Hematopoietic multipotent progenitor cell (in vitro differentiated cells): ENCODE measurements at places on chromosomes 12 and 14.

DNA sequence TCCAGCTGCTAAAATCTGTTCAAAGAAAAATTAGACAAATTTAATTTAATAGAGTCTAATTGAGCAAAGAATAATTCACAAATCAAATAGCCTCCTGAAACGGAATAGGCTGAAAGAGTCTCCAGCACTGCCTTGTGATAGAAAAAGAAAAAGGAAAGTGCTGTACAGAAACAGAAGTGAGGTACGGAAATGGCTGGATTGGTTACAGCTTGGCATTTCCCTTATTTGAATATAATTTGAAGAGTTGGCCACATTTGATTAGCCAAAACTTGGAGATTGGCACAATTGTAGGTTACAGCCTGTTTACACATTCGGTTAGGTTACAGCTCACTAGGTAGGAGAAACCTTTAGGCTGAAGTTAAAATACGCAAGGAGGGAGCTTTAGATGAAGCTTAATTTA, 24.8 kb upstream of the PCED1B start:
- no peak for DNase-seq

DNA sequence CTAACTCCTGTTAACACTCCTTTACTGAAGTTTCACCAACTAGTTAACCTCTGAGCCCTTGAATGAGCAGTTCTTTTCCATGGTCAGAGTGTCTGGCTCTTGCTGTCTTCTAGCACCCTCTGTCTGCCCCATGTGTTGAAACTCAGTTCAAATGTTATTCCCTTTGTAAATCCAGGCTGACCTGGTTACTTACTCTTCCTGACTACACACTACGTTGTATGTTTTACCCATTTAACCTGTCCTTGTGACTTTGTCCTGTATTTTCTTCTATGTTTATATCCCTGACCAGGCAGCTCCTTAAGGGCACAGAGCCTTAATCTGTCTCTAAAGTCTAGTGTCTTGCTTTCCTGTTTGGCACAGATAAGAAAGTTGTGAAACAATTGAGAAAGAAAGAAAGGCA, 389.0 kb upstream of the RPL10L start:
- peak; percentile 34 for DNase-seq

DNA sequence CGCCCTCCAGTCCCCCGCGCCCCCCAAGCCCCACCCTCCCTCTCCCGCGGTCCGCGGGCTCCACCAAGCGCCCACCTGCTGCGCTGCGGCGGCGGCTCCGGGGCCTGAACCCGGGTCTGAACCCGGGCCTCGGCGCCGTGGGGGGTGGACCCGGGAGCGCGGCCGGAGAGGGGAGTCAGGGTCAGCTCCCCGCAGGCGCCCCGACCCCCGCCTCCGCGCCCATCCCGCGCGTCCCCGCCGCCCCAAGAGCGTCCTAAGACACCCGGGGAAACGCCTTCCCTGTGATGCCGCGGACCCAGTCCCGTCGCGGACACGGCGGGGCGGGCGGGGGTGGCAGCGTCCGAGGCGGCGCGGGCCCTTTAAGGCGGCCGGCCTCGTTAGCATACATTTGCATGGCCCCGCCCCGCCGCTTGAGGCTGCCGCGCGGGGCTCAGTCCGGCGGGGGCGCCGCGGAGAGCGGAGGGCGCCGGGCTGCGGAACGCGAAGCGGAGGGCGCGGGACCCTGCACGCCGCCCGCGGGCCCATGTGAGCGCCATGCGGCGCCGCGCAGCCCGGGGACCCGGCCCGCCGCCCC, at the start of gene MMP17:
Gene MMP17, plus strand, starts transcription at position 433 of the 574 bp plus-strand sequence. Its CDS starts 102 bp downstream, at position 535.
- DNase-seq = peak; percentile 66

DNA sequence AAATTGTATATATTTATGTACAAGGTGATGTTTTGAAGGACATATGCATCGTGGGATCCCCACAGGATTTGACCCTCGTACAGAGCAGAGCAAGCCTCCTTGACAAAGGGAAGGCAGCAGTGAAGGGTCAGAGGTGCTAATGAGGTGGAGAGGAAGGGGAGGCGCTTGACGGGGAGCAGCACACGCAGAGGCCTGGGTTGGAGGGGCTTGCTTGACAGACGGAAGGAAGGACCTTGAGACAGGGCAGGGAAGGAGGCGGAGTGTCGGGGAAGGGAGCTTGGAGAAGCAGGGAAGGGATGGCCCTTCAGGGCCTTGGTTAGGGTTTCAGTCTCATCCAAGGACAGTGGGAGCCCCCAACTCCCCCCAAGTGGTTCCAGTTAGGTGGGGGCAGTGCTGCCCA, 52.6 kb downstream of the ZNF664 start:
- no peak for DNase-seq

GRCh38 chr14:94123868-94124267, 5.5 kb downstream of the IFI27L2 start:
- no peak for DNase-seq

GRCh38 chr12:49342914-49343731, 3.6 kb upstream of the DNAJC22 start:
- DNase-seq = no peak

GRCh38 chr12:55842681-55843429, at the start of gene MMP19:
Gene MMP19, minus strand, starts transcription at chr12:55842936. Its CDS starts 106 bp downstream, at chr12:55842830.
- no peak for DNase-seq

DNA sequence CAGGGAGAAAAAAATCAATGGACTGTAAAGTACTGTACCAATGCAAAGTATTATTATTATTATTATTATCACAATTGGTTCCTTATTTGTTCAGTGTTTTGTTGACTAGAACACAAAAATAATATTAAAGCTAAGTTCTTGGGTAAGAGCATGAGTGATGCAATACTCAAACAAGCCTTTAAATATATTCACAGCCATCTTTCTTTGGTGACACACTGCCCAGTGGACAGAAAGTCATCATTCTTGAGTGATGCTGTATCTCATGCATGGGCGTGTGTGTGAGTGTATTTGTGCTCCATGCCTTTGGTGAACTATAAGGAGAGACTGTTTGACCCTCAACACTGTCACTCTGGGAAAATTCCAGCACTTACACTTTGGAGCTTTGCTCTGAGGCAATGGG, 93.6 kb downstream of the KCNK10 start:
- DNase-seq = no peak

GRCh38 chr14:104878582-104878981, 13.5 kb downstream of the CEP170B start:
- DNase-seq = no peak

- DNase-seq = no peak
Measured at GRCh38 chr14:69537900-69538299, 36.8 kb downstream of the CCDC177 start.

- no peak for DNase-seq
Measured at GRCh38 chr12:13435235-13435933, 238.9 kb downstream of the EMP1 start.

DNA sequence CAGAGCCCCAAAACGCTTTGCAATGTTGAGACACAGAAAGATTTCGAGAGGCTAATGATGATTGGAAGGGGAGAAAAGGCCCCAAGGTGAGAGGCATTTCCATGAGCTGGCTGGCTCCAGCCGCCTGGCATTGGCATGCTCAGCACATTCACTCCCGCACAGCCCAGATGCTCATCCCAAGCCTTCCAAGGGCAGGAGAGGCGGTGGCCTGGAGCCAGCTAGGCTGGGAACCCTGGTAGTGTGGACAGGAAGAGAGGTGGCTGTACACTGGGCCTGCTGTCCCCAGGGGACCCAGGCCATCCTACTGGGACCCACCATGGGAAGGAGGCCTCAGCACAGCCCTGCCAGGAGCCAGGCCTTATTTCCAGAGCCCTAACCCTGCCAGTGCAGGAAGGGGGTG, 72.2 kb downstream of the SPTB start:
- DNase-seq = no peak

- no peak for DNase-seq
Measured at GRCh38 chr12:14843425-14843887, at the start of gene ART4. Gene ART4, minus strand, starts transcription at chr12:14843526. Its CDS starts 413 bp downstream, at chr12:14843113.

GRCh38 chr14:35292051-35292769, at the start of gene PSMA6:
Gene PSMA6, plus strand, starts transcription at chr14:35292382. Its CDS starts 95 bp downstream, at chr14:35292477.
- peak; percentile 98 for DNase-seq

DNA sequence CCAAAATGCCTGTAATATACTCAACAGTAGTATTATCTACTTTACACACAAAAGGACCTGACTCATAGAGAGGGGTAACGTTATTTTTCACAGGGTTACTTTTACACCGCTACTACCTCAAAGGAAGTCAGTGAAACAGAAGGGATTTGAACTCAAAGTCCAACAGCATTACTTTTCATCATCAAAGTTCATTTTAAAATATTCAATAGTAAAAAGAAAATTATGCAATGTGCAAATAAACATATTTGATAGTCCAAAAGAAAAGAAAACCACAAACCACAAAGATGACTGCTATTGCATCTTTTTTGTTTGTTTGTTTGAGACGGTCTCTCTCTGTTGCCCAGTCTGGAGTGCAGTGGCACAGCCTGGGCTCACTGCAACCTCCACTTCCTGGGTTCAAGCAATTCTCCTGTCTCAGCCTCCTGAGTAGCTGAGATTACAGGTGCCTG, 15.5 kb downstream of the KIF21A start:
- DNase-seq = no peak

GRCh38 chr12:49880756-49881414, 22.8 kb downstream of the FAIM2 start:
- DNase-seq = no peak

DNA sequence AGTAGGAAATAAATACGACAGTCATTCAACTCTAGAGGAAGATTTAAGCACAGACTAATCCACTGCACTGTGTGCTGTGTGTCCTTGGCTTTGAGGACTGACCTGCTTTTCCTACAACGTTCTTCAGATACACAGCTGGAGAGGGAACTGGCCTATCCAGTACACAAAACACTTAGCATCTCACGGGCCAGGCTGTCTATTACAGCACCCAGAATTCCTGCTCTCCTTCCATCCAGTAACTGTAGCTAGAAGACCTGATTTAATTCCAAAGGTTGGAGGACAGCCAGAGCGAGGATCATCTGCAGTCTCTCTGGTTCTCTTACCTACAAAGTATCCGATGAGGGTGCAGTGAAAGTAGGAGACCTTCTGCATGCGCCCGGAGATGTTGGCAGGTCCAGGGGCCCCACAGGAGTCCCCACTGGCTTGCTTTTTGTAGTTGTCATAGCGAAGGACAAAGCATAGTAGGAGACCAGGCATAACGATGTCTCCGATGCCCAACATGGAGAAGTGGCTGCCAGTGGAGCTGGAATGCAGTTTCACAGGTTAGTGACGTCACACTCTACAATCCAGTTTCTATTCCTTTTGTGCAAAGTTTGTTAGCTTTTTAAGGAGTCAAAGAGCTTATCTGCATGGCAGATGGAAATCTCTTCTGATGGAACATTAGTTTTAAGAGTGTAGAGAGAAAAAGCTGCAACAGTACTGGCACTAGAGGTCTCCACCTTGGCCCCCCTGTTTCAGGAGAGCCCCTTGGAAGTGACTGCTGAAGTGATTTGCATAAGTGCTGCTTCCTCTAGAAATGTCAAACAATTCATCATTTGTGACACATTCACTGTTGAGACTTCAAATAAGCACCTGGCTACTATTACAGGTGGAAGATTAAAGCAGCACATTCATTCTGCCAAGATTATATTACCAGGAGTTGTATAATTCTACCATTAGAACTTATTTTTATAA, 41.7 kb downstream of the ACADS start:
- no peak for DNase-seq

- peak; percentile 42 for DNase-seq
Measured at GRCh38 chr12:26940516-26941214, 2.4 kb downstream of the FGFR1OP2 start.

DNA sequence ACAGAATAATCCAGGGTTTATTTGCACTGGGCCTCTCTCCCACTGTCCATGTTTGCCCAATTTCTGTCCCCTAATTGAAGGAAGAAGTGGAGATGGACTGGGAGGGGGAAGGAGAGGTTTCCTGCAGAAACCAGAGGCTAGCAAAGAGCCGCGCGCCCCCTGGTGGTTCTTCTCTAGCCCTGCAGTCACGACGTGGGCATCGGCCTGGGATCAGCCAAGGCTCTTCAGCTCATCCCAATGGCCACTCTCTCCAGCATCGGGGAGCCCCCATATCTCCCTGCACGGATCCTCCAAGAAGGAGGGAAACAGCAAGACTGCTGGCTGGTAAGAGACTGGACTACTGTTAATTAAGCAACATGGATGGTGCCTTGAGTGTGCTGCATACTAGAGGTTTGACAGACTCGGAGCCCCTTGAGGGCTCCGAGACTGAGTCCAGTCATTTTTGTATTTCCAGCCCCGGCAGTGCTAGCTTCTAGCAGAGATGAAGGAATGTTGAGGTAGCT, 18.7 kb downstream of the ZBTB39 start:
- peak; percentile 74 for DNase-seq

- DNase-seq = no peak
Measured at GRCh38 chr12:116039081-116039480, 238.4 kb downstream of the MED13L start.

DNA sequence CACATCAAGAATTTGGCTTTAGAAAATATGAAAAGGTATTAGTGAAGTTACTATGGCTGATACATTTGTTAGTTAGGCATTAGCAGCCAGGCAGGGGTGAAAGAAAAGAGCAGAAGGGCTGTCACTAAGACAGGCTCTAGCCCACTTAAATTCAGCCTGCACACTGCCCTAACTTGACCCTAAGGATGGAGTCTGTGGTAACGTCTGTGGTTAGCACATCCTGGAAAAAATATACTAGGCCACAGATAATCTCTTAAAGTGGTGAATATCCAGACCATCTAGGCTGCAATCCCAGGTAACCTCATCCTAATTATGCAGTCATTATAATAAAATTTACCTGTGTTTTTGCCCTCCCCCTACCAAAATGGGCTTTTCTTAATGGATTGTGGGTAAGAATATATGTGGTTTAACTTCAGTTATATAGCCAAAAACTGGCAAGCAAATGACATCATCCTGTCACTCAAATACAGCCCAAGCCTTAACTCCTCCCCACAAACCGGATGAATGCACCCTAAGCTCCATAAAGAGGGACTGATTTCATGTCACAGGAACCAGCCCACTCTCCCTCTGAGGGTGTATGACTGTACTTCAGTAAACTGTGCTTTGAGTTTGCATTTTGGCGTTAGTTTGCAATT, 440.9 kb downstream of the LRFN5 start:
- DNase-seq = no peak

- DNase-seq = no peak
Measured at GRCh38 chr12:71503579-71504391, 64.2 kb downstream of the LGR5 start.
